Right ventricle myocardium superior (tissue), 1 donor: ENCODE measurements at places on chromosomes 1 and 21.

DNA sequence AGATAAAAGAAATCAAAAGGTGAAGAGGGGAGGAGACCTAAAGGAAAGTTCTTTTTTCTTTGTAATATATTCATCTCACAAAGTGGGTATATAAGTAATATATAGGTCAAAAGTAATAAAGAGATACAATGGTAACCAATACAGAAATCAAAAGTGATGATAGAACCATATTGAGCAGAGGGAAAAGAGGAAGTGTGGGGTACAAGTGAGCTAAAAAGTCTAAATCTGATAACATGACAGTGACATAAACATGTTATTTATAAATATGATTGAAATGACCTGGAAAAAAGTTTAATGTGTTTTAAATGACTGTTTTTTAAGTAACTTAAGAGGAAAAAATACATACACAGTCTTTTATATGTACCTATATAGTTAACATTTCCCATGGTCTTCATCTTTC is 70.5 kb downstream of the MRPL39 start:
- DNase-seq = no peak

DNA sequence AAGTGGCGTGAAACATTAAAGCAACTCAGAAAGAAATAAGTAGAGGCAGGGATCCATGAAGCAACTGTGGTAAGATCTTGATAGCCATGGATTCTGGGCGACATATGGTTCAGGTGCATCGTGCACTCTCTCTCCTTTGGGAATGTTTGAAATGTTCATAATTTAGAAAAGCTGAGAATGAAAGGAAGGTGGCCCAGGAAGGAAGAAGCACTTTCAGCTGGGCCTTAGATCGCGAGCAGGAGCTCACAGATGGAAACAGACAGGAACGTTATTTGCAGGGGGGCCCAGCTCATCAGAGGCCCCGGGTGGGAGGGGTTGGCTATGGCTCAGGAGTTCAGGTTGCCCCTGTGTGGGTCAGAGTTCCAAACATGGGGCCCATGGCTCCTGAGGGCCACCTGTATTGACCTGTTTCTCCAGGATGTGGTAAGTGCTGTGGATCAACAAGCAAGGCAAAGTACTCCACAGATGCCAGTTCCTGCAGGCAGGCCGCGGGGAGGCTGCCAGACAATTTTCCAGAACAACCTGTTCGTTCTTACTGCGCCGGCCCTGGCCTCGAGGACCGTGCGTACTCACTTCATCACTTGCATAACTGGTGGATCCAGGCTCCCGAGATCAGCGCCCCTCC is 253.2 kb downstream of the TOMM20 start:
- no peak for DNase-seq

- DNase-seq = no peak
Measured at GRCh38 chr1:17553975-17554700, 14.6 kb downstream of the ARHGEF10L start.

DNA sequence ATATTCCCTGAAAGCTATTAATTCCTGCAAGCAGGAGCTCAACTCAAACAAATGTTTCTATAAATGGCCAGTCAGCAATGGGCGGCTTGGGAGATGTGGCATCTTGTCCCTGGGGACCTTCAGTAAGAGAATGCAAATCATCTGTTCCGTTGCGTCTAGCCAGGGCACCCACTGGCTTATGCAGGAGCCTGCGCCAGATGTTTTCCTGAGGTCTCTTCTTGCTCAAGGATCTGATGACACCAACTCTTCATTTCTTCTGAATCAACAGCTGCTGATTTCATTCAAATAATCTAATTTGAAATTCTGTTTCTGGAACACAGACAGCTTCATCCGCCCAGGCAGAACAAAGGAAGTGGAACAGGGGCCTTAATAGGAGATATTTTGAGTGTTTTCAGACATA is 70.0 kb upstream of the AJAP1 start:
- no peak for DNase-seq

GRCh38 chr1:230622151-230622550 is 20.1 kb upstream of the COG2 start:
- no peak for DNase-seq

GRCh38 chr1:11052839-11053757 is 6.1 kb upstream of the MASP2 start:
- no peak for DNase-seq

DNA sequence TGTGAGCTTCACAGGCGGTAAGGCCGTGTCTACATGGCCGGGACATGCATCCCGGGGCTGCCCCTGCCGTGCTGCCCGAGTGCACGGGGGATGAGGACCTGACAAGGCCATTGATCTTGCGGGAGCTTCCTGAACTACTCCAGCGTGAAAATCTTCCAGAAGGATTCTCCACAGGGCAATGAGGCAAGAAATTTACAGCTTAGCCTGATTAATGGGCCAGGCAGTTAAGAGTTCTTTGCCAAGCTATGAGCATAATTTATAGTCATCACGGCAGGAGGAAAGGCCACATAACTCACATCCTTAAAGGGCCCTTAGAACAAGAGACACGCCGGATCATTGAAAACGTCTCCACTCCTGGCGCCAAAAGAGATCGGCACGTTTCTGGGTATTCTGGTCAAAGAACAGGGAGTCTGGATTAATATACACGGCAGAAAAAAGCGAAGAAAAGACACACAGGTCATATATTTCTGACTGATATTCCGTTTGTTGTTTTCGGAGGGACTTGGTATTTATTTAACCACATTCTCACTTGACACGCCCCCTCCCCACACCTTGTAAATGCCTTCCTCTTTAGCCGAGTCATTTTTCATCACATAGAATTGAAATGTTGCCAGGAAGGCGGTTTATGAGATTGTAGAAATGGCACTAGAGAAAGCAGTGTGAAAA is 180.5 kb downstream of the DYRK1A start:
- DNase-seq = no peak

- DNase-seq = peak; percentile 79
Measured at GRCh38 chr1:109466452-109467300, at the start of gene SYPL2. Gene SYPL2 (plus strand): TSS chr1:109466546. CDS start chr1:109466844, 298 bp downstream.

DNA sequence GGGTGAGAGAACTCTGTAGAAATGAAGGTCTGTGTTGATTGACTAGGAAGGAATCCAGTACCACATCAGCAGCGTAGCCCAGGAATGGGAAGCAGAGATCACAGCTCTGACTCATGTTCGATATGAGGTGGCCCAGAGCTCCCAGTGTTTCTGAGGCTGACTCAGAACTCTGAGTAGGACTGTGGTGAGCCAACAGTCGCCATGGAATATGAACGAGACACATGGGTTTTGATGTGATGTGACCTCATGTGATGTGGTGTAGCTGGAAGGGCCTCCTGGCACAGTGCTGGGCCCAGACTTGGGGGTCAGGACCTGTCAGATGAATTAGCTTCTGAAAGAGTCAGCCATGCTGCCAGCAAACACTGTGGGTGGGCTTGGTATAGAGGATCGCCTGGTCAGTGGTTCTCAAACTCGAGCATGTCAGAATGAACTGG is 237.0 kb downstream of the MRPL39 start:
- DNase-seq = no peak

GRCh38 chr1:11795238-11795890 is 10.4 kb downstream of the MTHFR start:
- DNase-seq = peak; percentile 37

GRCh38 chr1:161486806-161487741 is 18.2 kb upstream of the FCGR2A start:
- peak; percentile 51 for DNase-seq

- no peak for DNase-seq
Measured at GRCh38 chr1:75710832-75711231, 13.7 kb upstream of the ACADM start.

DNA sequence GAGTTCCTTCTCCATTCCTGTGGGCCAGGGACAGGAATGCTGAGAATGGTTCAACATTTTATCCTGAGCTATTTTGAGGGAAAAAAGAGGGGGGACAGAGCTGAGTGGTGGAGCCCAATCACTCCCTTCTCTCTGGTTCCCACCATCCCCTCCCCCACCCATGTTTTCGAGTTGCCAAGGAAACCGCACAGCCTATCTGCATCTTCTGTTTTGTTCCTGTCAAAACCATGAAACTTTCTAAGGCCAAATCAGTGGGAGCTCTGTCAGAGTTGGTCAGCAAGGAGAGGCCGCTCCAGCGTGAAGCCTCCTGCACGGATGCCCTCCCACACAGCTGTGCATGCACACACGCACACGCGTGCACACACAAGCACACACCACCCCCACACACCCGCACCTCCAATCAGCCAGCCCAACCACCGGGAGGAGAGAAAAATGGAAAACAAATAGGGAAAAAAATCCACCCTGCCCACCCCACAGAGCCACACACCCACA is 54.5 kb upstream of the ATP2B4 start:
- no peak for DNase-seq

GRCh38 chr1:154937988-154938386 is 1.5 kb upstream of the PMVK start:
- no peak for DNase-seq

GRCh38 chr1:180179162-180179957 is 24.7 kb downstream of the QSOX1 start:
- no peak for DNase-seq

DNA sequence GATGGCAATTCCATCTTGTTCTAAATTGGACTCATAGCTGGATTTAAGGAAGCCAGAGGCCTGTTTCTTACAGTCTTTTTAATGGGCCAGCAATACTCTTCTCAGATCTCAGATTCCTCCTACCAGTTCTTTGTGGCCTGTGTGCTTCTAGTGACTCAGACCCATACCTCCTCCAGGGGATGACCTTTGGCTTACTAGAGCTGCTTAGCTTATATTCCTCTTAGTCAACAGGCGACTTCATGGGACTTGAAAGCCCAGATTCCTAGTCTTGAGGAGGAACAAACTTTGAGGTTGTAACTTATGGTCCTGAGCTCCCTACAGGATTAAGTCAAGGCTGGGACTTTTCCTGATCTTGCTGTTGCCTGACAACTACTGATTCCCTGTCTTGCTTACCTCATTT is 12.4 kb upstream of the PAPPA2 start:
- DNase-seq = no peak

DNA sequence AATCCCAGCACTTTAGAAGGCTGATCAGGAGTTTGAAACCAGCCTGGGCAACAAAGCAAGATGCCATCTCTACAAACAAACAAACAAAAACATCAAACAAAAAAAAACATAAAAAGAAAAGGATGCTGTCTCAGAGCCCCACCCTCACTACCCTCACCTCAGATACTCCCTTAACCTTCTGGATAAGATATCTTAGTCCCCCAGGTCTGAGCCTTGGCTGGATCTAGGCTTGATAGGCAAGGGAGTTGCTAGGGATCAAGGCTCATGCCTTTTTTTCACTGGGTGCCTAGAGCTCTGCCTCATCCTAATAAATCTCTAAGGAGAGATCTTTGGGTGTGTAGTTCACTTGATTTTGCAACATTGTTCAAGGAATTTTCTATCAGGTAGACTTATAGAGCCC is 7.4 kb downstream of the HDAC1 start:
- DNase-seq = no peak

DNA sequence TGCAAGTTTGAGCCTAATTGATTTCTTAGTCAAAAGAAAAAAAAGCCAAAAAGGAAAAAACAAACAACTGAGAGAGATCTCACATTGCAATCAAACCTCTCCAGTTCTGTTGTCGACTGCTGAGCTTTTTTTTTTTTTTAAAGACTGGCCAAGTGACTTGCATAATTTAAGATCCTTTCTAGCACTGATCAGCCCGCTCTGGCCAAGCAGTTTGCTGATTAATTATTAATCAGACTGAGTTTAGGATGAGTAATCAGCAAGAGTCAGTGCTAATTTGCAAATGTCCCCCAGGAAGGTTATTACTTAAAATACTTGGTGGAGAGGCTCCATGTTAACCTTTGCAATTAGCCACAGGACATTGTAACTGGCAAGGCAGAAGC is 39.3 kb downstream of the HMGB4 start:
- no peak for DNase-seq

DNA sequence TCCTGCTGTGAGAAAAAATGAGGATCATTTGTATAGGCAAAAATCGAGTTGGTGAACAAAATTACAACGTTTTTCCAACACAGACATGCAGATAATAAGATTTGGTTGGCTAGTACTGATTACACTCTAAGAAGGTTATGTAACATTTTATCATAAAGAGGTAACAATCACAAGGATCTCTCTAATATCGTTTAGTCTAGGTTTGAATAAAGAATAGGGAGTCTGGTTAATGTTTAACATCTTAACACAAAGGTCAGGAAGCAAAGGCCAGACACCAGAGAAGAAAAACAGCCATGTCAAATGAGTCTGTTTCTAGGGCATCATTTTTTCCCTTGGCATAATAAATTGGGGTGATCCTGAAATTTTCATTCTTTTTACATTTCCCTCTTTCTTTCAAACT is 207.4 kb upstream of the CHRM3 start:
- no peak for DNase-seq

DNA sequence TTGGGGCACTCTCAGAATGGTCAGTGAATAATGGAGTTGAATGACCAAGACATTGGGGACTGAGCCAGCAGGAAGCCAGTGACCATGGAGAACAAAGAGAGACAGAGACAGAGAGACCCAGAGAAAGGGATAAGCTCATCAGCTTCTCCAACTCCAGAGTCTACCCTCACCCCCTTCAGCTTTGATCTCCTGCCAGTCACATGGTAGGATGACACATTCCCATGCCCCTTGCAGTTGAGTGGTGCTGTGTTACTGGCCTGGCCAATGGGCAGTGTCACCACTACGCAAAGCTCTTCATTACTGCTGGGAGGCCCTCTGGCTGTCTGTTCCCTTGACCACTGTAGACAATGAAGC is 643.5 kb downstream of the AJAP1 start:
- DNase-seq = no peak

- DNase-seq = no peak
Measured at GRCh38 chr1:159444511-159444910, 5.0 kb downstream of the OR10J1 start.

GRCh38 chr1:46942086-46942485 is 810 bp upstream of the CYP4A11 start:
- DNase-seq = no peak

- no peak for DNase-seq
Measured at GRCh38 chr1:228161866-228162265, 3.7 kb upstream of the IBA57 start.

GRCh38 chr1:73576083-73576482 is 621.9 kb downstream of the LRRIQ3 start:
- no peak for DNase-seq

GRCh38 chr21:17257784-17258183 is 255.1 kb upstream of the CXADR start:
- DNase-seq = no peak

DNA sequence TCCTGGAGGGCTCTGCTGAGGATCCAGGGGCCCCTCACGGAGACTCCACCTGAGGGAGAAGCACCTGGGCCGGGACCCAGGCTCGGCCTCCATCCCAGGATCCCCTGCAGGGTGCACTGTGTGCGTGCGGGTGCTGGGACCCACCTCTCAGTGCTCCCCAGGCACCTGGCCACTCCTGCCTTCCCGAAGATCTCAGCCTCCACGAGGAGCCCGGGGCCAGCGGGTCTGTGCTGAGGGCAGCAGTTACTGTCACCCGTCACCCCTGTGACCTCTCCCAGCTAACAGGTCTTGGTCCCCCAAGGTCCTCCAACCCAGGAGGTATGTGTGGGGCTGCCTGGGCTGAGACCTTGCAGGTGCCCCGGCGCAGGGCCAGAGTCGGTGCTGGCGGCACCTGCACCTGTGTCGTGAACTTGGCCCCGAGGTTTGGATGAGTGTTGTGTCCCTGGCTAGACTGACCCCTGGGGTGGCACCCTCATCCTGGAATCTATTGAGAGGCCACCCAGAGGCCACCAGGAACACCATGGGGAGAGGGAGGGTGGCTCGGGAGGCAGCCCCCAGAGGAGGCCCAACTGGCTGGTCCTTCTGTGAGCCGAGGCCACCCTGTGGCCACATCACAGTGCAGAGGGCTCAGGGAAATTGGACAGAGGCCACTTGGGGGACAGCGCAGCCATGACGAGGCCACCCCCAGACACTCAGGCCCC is 17.7 kb downstream of the MORN1 start:
- DNase-seq = peak; percentile 34
